ENCODE measurements at places on chromosomes 16 and 17. TPM values are rescaled to one million over a fixed set of nuclear protein-coding genes. Genes with fewer than 3 reads are reported as not detected.
A peak's percentile ranks its signal among the peaks of the same experiment; 100 is the strongest.

Gene EFCAB5
- 0.18 TPM for polyA plus RNA-seq

Gene ODAD4
- 0.87 TPM for polyA plus RNA-seq

Gene C16orf86
- polyA plus RNA-seq = 2.0 TPM

Gene DNAJA2
- 47.0 TPM for polyA plus RNA-seq

Gene MT1X
- polyA plus RNA-seq = 178 TPM

Gene PRSS33
- not detected for polyA plus RNA-seq

Gene CHD9NB
- polyA plus RNA-seq = 0.50 TPM

Gene KIF2B
- not detected for polyA plus RNA-seq

Gene NOD2
- polyA plus RNA-seq = 0.44 TPM

Gene MYADML2
- not detected for polyA plus RNA-seq

Gene CX3CL1
- 0.80 TPM for polyA plus RNA-seq

Gene TRIM16
- 49.1 TPM for polyA plus RNA-seq

Gene KRTAP2-3
- polyA plus RNA-seq = 1.2 TPM

Gene NUDT21
- 74.2 TPM for polyA plus RNA-seq

Gene BEAN1
- 0.04 TPM for polyA plus RNA-seq

Gene SPOP
- 16.4 TPM for polyA plus RNA-seq

Gene CTF1
- polyA plus RNA-seq = 3.0 TPM

Gene TNP2
- not detected for polyA plus RNA-seq

Gene TPSAB1
- not detected for polyA plus RNA-seq

Gene ADAP2
- polyA plus RNA-seq = not detected

Gene PDE6G
- polyA plus RNA-seq = 0.17 TPM

Gene ABCA6
- not detected for polyA plus RNA-seq

Gene IFT20
- 31.3 TPM for polyA plus RNA-seq

Gene TPSG1
- not detected for polyA plus RNA-seq

Gene ANKRD11
- polyA plus RNA-seq = 45.8 TPM

Gene KRT31
- polyA plus RNA-seq = 39.4 TPM

Gene TMEM114
- polyA plus RNA-seq = not detected

Gene CTRB1
- not detected for polyA plus RNA-seq

DNA sequence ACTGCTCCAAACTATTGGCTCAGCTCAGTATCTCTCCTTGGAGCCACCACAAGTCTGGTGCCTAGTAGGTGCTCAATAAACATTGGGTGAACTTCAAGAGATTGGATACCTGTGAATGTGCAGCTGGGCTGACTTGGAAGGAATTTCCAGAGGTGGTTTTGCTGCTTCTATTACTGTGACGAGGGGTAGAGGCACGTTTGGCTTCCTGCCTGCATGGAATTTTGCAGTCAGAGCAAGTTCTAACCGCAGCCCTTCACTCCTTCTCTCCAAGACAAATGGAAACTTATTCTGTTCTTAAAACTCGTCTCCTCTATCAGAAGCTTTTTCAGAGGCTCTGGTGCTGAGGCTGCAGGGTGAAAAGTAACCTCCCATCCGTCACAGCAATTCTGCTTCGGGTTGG is 342.5 kb downstream of the CPPED1 start:
- peak; percentile 44 for DNase-seq

GRCh38 chr17:4559966-4560365 is 411 bp downstream of the GGT6 start:
- DNase-seq = no peak

GRCh38 chr17:3049705-3050295 is 13.6 kb downstream of the OR1D5 start:
- no peak for DNase-seq

GRCh38 chr16:23868136-23868535 is 32.4 kb downstream of the PRKCB start:
- no peak for DNase-seq

DNA sequence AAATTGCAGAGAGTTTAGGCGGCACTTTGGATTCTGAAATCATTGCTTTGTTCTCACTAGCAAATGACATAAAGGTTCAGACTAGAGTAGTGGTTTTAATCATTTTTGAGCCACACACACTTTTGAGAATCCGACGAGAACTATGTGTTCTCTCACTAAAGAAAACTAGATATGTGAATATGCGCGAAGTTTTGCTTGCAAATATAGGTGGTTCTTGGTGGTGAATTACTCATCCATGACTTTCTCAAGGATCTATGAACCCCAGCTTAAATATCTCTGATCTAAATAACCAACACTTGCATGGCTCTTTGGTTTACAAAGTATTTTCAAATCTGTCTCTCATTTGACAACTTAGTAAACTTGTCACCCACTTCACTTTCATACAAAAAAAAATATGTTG is 54.8 kb downstream of the NOG start:
- DNase-seq = no peak

DNA sequence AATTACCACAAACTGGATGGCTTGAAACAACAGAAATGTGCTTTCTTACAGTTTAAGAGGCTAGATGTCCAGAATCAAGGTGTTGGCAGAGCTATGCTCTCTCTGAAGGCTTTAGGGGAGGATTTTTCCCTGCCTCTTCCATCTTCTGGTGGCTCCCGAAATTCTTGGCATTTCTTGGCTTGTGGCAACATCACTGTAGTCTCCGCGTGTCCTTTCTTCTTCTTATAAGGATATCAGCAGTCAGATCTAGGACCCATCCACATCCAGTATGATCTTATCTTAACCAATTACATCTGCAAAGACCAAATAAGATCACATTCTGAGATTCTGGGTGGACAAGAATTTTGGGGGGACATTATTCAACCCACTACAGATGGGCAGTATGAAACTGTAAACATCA is 119.2 kb upstream of the PMFBP1 start:
- DNase-seq = no peak

DNA sequence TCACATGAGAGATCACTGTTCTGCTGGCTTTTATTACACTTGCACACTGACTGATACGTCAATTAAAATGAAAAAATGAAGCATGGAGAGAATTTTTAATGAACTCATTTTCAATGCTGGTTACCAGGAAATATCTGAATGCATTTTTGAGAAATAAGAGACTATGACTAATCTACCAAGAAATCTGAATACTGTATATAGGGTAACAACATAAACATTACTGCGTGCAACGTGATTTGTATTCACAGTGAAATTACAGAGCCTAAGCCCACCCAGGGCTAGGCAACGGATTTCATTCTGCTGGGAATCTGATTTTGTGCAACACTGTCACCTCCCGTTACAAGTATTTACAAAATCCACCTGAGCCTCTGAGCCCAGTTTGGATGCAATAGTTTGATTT is 23.8 kb upstream of the LCMT1 start:
- DNase-seq = no peak

DNA sequence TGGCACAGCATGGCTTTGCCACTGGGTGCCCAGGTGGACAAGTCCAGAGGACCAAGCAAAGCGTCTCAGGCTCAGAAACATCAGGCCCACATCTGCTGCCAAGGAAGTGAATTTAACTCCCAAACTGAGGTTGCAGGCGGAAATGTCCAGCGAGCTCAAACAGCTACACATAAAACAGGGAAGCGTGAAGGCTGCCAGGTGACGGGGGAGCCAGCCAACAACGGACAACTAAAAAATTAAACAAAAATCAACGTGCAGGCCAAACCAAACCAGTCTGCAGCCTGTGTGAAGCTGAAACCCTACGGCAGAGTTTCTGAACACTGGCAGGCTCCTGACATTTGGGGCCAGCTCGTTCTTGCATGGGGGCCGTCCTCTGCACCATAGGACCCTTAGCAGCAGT is 2.5 kb downstream of the TK1 start:
- DNase-seq = no peak

- DNase-seq = no peak
Measured at GRCh38 chr16:79996321-79996720, 395.8 kb upstream of the MAF start.

DNA sequence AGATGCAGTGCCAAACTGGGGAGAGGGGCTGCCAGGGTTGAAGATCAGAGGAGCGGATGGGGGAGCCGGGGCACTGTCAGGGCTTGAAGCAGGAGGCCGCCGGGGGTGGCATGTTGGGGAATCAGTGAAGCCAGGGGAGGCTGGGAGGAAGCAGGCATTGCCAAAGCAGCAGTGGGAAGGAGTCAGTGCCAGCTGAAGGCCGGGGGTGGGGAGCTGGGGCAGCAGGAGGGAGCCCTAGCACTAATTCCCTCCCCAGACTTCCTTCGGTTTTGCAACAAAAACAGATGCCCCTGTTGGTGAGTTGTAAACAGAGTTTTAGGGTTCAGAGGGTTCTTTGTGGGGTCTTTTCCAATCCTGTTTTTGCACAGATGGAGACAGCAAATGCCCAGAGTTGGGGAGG is 10.9 kb upstream of the TAC4 start:
- no peak for DNase-seq

- DNase-seq = no peak
Measured at GRCh38 chr17:77163511-77164280, 22.9 kb downstream of the SEC14L1 start.

GRCh38 chr16:62638964-62639870 is 603.0 kb upstream of the CDH8 start:
- DNase-seq = no peak

GRCh38 chr16:1493746-1494094 is 560 bp downstream of the TELO2 start:
- no peak for DNase-seq

- peak; percentile 24 for DNase-seq
Measured at GRCh38 chr17:71184716-71185115, 936.1 kb upstream of the SOX9 start.

DNA sequence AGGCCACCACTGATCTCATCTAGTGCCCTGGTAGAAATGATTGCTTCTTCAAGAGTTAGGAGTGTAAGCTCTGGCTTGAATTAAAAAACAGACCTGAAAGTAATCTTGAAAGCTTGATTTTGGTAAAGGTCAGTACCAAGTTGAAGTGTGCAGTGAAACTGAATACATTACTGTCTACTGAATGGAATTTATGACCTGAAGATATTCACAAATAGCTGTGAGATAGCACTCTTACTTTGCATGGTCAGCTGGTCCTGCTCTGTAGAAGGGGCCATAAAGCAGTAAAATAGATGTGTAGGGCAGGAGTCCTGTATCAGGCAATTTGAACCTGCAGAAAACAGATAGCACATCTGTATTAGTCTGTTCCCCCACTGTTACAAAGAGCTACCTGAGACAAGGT is 78.6 kb downstream of the MYH13 start:
- DNase-seq = no peak

DNA sequence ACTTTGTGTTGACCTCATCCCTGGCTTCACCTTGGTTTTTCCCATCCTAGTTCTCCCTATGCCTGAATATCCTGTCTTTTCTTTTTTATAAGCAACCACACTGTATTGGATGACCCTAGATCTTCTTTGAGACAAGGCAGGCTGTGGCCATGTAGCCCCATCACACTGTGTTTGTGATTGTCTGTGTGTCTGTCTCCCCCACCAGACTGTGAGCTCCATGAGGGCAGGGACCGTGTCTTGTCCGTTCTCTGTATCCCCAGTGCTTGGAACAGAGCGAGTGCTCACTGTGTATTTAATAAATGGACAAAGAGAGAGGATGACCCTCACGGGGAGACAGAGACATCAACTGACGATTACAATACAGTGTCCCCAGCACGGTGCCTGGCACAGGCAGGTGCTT is 7.1 kb downstream of the SLC25A39 start:
- no peak for DNase-seq

DNA sequence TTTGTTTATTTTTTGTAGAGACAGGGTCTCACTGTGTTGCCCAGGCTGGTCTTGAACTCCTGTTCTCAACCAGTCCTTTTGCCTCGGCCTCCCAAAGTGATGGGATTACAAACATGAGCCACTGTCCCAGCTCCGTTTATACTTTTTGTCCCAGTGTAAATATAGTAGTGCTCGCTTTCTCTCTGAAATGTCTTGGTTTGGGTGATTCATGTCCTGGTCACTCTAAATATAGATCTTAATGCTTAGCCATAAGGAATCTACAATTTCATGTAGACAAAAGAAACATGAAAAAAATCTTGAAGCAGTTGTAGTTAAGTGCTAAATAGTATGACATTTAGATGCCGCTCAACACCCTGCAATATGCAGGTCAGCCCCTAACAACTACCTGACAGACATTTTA is 126.9 kb downstream of the KATNIP start:
- DNase-seq = no peak

DNA sequence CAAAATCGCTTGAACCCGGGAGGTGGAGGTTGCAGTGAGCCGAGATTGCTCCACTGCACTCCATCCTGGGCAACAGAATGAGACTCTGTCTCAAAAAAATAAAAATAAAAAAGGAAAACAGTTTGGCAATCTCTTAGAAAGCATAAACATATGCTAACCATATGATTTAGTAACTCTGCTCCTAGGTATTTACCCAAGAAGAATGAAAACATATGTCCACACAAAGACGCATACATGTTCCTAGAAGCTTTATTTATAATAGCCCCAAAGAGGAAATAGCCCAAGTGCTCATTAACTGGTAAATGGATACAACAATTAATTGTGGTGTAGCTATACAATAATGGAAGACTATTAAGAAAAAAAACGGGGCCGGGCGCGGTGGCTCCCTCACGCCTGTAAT is 18.5 kb upstream of the CDH1 start:
- no peak for DNase-seq

DNA sequence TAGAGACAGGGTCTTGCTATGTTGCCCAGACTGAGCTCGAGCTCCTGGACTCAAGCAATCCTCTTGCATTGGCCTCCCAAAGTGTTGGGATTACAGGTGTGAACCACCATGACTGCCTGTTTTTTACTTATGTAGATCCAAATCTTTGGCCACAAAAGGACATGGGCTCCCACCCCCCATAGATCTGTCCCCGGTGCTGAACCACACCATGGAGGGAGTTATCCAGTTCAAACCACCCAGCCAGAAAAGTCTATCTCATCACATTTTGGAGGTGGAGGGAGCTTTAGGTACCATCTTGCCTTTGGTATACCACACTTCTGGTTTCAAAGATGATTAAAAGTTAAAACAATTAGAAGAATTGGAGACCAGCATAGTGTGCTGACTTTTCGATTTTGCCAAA is 26.2 kb downstream of the SHISA9 start:
- no peak for DNase-seq

GRCh38 chr17:27808628-27809027 is 8.3 kb upstream of the NOS2 start:
- DNase-seq = no peak

- DNase-seq = no peak
Measured at GRCh38 chr16:56763291-56763916, 33.5 kb downstream of the NUP93 start.

DNA sequence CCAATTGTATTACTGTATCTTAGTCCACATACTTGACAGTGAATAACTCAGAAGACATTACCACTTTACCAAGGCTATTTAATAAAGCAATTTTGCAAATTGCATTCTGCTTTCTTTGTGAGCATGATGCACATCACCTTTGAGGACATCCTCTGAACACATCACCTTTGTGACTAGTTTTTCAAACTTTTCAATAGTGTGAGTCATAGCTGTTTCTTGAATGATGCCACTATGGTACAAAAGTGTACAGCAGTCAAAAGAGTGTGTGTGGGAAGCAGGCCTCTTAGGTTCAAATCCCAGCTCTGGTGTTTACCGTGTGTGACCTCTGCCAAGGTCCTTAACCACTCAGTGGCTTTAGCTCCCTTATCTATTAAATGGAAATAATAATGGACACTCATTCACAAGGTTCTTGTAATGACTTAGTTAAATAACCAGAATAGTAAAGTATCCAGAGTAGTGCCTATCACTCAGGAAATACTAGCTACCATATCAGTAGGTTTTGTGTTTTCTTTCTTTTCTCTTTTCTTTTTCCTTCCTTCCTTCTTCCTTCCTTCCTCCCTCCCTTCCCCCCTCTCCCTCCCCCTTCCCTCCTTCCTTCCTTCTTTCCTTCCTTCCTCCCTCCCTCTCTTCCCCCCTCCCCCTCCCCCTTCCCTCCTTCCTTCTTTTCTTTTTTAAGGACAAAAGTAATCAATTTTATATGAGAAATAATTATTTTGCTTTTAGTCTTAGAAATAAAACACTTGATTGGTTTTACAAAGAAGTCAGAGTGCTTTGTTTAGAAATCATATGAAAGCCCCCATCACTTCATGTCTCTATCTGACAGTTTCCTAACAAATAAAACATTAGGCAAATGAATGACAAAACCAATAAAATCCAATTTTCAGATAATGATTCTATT is 178.9 kb downstream of the MYO1D start:
- no peak for DNase-seq

Data from foreskin keratinocyte (primary cell).